ENCODE measurements at places on chromosomes 7 and 10.

GRCh38 chr7:117666031-117666430, 186.2 kb downstream of the CFTR start:
- DNase-seq = no peak

DNA sequence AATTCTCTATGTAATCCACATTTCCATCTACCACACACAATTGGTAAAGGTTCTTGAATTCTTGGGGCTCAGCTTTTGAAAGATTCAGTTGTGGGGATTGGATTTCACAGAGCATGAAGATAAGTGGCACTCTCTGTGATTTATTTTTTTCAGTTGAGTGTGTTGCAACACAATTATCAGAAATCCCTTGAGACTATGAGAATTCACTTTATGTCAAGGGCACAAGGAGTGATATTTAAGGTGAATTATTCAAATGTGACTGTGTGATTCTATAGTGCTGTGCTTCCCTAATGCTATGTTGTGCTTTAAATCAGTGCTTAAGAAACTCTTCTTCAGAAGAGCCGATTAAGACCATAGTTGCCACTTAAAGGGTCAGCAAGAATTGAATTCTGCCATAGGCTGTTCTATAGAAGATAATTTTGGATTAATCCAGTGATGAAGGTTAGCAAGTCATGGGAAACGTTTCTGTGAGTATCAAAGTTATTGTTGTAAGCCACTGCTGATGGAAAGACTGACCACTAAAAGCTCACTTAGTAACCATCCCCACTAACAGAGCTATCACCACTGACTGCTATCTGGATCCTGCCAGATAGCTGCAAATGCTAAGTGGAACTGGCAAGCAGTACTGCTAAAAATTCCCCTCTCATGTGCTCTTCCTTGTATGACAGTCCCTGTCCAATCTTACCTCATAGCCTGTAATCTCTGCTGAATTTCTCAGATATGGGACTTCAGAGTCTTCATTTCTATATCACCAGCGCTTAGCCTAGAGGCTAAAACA, 134.0 kb upstream of the SEMA3D start:
- no peak for DNase-seq

- no peak for DNase-seq
These were observed 3.8 kb upstream of the KAT6B start for GRCh38 chr10:74822521-74823089.

- no peak for DNase-seq
These were observed 1.4 kb upstream of the MUC17 start for GRCh38 chr7:101018271-101019167.

- peak; percentile 42 for DNase-seq
These were observed 27.6 kb upstream of the RNF32 start for GRCh38 chr7:156612930-156613329.

- DNase-seq = no peak
These were observed 116.7 kb upstream of the C7orf33 start for GRCh38 chr7:148473703-148474480.

GRCh38 chr7:148116195-148116594, 474.4 kb upstream of the C7orf33 start:
- DNase-seq = no peak

DNA sequence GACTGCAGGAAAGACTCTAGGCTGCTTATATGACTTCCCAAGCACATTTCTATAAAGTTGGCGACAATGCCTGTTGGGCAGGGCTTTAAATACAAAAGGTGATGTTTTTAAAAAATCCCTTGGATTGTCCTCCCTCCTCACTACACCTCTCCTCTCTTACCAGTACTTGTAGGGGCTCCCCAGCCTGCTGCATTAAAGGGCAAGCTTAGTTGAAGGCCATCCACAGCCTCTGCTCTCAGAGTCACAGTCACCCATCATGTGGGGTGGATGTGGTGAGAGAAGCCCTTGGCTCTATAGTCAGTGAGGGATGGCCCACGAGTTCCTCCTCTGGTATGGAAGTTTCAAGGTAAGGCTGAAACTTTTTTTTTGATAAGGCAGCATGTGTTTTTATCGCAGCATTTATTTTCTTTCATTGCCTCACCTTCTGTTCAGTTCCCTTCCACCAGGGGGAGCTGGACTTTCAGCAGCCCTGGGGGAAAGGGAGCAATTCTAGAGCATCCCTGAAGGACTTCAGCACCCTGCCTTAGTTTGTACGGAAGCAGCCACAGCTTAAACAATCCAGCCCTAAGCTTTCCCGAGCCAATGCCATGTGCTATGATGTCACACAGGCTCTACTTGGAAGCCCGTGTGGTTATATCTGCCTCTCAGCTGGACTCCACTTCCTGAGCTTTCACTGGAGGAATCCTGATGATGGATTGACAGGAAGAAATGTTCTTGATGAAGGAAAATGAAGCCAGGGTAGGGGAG, 131.9 kb downstream of the CALCR start:
- no peak for DNase-seq

DNA sequence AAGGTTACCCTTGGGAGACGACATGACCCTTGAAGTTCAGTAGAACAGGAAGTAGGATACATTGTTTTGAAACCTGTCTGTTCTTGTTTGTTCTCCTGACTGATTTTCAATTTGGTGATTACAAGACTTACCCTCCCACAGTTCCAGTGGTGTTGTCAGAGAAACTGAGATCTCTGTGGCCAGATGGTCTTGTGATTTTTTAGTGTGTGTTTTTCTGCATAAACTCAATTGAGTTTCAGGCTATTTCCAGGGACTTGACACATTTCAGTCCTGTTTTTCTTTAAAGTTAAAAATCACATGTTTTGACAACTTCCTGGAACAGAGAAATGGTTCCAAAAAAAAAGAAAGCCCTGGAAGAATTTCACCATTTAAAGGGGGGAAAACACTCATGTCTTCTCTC, 22.3 kb downstream of the PIK3CG start:
- DNase-seq = no peak

GRCh38 chr7:33807779-33808482, 97.4 kb upstream of the BMPER start:
- no peak for DNase-seq

- DNase-seq = no peak
These were observed 20.3 kb downstream of the ZCCHC24 start for GRCh38 chr10:79425074-79425532.

DNA sequence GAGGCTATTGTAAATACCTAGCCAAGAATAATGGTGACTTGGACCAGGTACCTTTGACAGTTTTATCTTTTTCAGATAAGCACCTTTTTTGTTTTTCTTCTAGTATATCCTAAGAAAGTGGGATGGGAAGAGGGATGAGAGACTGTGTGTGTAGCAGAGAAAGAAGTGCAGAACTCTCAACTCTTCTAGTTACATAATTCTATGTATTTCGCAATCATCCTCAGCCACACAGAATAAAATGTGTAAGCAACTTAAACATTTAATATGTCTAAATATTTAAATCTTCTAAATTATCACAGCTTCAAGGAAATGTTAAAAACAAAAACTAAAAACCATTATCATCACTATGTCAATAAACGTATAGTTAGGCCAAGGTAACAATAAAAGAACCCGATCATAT, 42.6 kb upstream of the GSAP start:
- no peak for DNase-seq

GRCh38 chr10:10826125-10826524, 191.5 kb upstream of the CELF2 start:
- DNase-seq = no peak

DNA sequence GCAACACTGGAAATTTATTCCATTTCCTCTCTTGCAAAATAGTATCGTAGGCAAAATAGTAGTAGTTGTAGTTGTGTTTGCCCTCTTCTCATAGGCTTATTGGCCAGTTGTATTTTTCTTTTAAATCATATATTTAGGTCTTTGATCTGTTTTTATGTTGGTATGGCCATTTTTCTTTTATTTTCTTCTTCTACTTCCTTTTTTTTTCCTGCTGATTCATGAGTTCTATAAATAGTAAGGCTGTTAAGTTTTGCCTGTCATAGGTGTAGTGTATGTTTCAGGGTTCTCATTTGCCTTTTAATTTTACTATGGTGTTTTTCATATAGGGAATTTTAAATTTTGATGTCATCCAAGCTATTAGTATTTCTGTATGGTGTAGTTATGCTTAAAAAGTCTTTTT, 25.4 kb upstream of the MRC1 start:
- no peak for DNase-seq

- no peak for DNase-seq
These were observed 69.6 kb upstream of the EZH2 start for GRCh38 chr7:148953676-148954075.

DNA sequence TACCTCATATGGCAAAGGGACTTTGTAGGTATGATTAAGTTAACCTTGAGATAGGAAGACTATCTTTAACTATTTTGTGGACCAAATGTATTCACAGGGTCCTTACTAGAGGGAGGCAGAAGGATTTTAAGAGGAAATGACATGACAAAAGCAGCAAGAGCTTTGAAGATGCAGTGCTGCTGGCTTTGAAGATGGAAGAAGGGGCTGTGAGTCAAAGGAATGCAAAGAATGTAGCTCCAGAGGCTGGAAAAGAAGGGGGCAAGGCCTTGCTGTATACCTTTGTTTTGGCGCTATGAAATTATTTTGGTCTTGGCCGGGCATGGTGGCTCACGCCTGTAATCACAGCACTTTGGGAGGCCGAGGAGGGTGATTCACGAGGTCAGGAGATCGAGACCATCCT, 3.2 kb upstream of the NRBF2 start:
- no peak for DNase-seq

DNA sequence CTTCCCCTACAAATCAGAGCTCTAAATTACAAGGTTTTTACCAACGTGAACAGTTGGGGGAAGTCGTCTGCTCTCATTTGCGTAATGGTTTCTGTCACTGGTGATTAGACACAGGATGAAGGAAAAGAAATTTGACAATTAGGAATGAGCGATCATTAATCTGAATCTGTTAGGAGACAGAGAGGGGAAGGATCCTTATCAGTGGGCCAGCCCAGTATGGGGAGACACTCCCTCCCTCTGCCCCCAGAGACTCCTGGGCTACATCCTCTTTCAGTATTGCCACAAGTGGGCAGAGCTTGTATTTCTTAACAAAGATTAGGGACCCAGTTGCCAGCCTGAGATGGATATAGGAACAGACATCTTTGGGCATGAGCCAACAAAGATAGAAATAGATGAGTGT, 15.5 kb downstream of the HIF1AN start:
- no peak for DNase-seq

DNA sequence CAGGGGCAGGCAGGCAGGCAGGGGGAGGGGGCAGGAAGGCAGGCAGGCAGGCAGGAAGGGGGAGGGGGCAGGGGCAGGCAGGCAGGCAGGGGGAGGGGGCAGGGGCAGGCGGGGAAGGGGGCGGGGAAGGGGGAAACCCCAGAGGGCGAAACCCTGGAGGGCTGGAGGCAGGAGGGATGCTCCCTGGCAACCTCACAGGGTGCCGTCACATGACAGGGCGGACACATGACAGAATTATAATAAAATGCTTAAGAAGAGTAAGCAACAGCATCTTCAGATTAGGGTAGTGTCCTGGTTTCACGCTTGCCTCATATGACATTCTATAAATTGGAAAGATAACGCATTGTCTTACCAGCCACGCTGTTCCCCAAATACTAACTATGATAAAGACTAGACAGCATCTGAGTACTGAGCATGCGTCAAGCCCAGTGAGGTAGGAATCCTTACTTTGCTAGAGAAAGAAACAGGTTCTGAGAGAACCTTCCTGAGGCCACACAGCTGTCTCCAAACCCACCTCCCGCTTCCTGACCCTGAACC, 131.6 kb downstream of the DIP2C start:
- no peak for DNase-seq

DNA sequence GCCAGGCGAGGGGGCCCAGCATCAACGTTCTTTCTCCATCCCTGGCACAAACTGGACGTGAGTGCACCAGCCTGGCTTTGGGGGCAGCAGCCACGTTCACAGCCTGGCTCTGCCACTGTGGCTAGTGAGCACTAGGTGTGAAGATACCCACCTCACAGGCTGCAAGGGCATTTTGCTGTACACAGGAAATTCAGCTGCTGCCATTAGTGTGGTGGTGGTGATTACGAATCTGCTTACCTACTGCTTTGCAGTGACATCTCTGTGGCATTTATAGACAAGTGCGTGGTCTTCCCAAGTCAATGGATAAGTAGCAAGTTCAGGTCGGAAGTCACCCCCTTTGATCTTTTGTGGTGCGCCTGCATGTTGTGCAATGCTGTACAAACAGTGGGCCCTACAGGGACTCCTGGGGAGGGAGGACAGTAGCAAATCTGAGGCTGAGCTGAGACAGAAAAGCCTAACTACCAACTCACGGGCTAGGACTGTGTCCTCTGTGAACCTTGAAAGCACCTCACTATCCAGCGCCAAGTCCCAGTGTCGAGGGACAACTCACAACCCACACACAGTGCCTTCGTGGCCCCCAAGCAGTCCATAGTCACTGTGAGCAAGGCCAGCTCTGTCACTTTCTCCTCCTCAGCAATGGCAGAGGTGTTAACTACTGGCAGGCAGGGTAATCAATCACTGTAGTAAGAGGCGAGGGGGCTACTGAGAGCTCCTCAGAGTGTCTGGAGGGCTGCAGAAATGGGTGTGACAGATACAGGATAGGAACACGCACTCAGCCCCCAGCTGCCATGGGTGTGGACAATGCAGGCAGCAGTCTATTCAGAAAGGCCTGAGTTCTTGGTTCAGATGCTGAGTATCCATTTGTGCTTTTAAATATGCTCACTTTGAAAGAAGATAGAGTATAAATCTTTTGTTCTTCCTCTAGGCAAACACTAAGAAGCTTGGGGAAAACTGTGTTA, 17.0 kb upstream of the MMP21 start:
- no peak for DNase-seq

DNA sequence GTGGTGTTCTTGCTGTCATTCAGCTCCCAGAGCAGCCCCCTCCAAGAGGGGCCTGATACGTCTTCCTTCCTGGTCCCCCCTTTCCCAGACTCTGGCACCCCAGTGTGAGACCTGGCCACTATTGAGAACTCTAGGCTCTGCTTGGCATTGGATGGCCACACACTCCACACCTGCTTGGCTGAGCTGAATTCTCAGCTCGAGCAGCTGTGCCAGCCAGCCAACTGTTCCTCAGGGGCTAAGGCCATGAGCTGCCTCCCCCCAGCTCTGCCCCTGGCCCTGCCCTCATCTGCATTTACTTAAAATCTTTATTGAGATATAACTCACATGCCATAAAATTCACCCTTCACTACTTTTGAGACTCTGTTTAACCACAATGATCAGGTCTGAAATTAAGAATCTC, 6.7 kb downstream of the TLL2 start:
- DNase-seq = no peak

- DNase-seq = no peak
These were observed 289.1 kb downstream of the FGFR2 start for GRCh38 chr10:121309164-121309563.

DNA sequence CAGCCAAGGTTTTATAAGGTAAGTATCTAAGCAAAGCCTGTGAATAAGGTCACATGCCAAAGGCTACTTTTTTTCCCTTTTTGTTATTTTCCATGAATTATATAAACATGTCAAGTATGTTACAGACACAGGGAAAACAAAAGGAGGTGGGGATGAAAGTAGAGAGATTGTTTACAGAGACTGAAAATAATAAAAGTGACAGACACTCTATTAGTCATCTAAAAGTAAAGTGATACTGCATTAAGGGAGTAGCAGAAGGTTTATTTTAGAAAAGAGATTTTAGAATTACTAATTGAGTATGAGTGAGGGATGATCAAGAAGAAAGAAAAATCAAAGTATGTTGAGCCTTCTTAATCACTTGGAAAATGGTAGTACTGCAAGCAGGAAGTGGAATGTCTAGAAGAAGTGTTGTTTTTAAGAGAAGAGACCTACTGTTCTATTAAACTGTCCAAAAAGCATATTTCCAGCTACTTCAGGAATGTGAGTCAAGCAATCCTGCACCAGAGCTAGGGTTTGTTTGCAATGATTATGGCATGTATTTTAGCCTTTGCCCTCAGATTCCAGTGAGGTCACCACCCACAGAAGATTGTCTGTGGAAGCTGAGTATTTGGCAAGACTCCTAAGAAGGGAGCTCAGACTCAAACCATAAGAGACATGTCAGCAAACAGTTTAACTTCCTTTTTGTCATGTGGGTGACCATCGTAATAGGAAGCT, 177.9 kb upstream of the PLXDC2 start:
- no peak for DNase-seq

Measured in activated naive CD8-positive, alpha-beta T cell treated with anti-CD3 and anti-CD28 coated beads, Interleukin-2, amount 50 U/mL, for 16 hours (primary cell).